ENCODE measurements at places on chromosomes 1 and 21.

GRCh38 chr1:219434285-219434922 is 178.5 kb downstream of the ZC3H11B start:
- no peak for DNase-seq

DNA sequence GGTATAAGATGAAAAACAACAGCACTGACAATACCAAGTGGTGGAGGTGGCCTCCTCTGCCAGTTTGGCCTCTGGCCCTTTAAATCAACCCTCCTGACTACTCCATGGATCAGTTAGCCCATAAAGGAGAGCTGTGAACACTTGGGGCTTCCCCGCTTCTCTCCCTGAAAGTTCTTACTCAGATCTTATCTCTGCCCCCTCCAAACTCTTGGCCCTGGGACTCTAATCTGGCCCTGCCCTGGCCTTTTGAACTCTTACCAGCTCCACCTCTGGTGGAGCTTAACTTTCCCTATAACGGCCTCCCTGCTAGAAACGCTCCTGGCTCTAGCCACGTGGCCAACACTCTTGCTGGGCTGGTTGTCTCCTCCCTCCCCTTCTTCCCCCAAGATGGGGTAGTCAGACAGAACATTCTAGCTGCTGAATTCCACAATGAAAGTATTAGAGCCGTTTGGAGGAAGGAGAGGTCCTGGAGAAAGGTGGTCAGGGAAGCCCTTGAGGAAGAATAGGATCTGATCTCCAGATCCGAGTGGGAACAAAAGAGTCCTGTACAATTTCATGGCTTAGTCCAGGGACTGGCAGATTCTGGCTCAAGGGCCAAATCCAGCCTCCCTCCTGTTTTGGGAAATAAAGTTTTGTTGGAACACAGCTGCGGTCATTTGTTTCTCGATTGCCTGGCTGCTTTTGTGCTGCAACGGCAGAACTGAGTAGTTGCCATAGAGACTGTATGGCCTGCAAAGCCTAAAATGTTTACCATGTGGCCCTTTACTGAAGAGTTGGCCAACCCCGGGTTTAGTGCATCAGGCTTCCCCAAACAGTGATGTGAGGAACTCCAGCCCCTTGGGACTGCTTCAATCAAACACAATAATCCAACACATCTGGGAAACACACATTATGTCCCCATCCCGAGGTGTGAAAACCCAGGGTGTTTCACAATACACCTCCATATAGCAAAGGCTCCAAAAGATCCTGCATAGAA is 9.5 kb upstream of the PIGR start:
- DNase-seq, result no peak

- DNase-seq, result no peak
Observed at GRCh38 chr1:12153181-12153785, 13.5 kb upstream of the TNFRSF1B start.

- no peak for DNase-seq
Observed at GRCh38 chr1:211326140-211326527, 499 bp upstream of the TRAF5 start.
